ENCODE measurements at places on chromosomes 4 and X. TPM values are rescaled to one million over a fixed set of nuclear protein-coding genes. Genes with fewer than 3 reads are reported as not detected.

- DNase-seq, result peak; percentile 49
These were observed 63.0 kb upstream of the LNX1 start for GRCh38 chr4:53654300-53654758.

GRCh38 chrX:132749406-132749805, 209.0 kb downstream of the HS6ST2 start:
- no peak for DNase-seq

DNA sequence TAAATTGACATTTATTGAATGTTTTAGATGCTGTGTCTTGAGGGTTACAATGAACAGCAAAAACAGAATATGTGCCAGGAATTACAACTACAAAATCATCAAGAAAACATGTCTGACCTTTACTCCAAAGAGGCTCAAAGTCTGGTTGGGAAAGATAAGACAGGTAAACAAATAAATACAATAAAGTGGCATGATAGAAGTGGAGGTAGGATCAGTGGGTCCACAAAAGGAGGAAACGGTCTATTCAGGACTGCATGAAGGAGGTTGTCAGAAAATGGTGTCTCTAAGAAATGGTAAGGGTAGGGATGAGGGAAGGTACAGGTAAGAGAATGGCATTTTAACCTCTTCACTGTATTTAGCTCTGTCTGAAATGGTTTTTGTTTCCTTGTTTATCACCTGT, 3.8 kb downstream of the ARHGEF38 start:
- no peak for DNase-seq

- no peak for DNase-seq
These were observed 2.0 kb upstream of the ATRX start for GRCh38 chrX:77788050-77788449.

DNA sequence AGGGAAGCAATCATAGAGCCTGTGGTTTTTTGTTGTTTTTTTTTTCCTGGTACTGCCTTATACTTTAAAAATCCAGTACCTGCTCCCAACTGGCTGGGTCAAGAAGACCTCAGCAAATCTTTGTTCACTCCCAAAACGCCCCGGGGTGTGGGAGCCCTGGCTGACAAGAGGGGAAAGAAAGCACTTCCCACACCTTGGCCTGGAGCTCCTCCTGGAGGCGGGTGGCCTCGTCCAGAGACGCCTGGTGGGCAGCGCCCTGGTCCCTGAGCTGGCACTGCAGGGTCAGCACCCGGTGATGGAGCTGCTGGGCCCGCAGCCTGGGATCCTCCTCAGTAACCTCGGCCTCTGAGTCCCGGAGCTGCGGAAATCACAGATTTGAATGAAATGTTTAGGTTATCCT, 38.2 kb downstream of the C4orf50 start:
- DNase-seq, result peak; percentile 18

GRCh38 chr4:72975488-72975784, 94.1 kb downstream of the COX18 start:
- no peak for DNase-seq

DNA sequence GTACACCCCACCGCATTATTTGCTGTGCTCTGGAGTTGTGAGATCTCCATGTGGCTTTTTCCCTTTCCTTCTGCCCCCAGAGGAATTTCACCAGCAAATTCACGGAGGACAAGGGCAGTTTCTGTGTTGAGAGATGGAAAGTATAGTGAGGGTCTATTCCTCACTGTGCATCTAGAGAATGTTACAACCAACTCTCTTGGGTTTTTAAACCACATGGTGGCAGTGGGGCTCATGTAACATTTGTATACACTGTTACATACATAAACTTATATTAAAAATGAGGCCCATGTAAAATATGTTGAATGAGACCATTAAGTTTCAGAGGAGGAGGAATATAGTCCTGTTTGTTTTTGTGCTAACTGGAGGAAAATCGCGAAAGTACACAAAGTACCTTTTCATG, 909 bp upstream of the PRKG2 start:
- DNase-seq, result no peak

Gene GLUD2
- 0.29 TPM for total RNA-seq

DNA sequence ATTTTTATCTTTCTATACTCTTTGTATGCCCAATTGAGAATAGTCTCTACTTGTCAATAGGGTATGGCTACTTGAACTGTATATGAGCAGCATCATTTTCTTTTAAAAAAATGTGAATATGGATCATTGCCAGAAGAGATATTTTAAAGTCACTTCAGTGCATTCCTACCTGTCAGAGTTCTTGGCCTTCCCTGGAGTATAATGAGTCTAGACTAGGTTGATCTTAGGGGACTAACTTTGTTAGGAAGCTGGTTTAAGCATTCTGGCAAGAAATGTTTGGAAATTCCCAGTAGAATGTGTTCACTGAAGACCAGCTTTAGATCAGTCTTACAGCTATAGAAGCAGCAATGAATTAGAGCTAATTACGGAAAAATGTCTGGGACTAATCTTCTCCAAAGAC, 178.2 kb downstream of the FAT4 start:
- no peak for DNase-seq

GRCh38 chr4:3192827-3193226, 56.1 kb upstream of the MSANTD1 start:
- no peak for DNase-seq

DNA sequence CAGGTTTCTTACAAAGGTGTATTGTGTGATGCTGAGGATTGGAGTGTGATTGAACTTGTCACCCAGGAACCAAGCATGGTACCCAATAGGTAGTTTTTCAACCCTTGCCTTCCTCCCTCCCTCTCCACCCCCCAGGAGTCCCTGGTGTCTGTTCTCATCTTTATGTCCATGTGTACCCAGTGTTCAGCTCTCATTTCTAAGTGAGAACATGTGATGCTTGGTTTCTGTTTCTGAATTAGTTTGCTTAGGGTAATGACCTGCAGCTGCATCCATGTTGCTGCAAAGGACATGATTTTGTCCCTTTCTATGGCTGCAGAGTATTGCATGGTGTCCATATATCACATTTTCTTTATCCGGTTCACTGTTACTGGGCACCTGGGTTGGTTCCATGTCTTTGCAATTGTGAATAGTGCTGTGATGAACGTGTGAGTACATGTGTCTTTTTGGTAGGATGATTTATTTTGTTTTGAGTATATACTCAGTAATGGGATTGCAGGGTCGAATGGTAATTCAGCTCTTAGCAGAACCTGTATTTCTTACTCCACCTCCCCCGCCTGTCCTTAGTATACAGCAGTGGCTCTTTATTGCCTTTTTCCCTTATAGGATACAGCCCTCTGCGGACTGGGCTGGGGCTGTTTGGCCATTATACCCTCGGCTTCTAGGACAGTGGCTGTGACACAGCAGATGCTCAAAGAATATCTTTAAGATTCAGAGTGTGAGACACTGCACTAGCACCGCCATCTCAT, 145.4 kb downstream of the PTTG2 start:
- DNase-seq, result no peak

DNA sequence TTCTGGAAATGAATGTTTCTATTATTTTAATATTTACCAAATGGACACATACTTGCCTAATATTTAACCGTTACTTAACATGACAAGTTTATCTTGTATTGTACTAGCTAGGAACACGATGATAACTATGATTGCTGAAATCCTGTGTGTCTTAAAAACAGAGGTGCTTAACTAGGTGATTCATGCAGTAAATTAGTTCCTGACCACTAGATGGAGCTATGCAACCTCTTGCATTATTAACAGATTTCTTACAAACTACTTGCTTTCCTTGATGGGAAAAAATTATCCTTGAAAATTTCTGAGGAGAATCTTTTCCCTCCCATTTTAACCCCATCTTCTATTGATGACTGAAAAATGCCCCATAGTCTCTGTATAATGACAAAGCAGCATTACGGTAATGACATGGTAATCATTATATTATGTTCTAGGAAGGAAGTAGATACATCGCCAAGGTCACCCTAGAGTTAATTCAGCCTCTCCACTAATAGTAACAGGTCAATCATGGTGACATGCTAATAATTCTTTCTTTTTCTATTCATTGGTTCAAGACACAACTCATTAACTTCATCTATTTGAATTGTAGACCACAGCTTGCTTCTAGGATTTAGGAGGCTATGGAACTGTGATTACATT, 844.2 kb downstream of the RAPGEF2 start:
- DNase-seq, result no peak

GRCh38 chr4:1021386-1022050, 10.1 kb downstream of the FGFRL1 start:
- DNase-seq, result no peak

Gene NKX6-1
- total RNA-seq, result not detected

GRCh38 chrX:155880586-155881157, 473 bp upstream of the VAMP7 start:
- DNase-seq, result no peak

Gene MAGEA12
- not detected for total RNA-seq

GRCh38 chrX:70505451-70505841, 60.8 kb downstream of the DLG3 start:
- no peak for DNase-seq

Gene PLAC8
- not detected for total RNA-seq

GRCh38 chr4:138188406-138189084, 53.6 kb downstream of the SLC7A11 start:
- no peak for DNase-seq

- no peak for DNase-seq
These were observed 217.9 kb upstream of the KLHL4 start for GRCh38 chrX:87299563-87300160.

GRCh38 chr4:8528713-8529112, 51.5 kb upstream of the GPR78 start:
- DNase-seq, result no peak

Gene OR13H1
- not detected for total RNA-seq

- DNase-seq, result no peak
These were observed 384.3 kb upstream of the ACTRT1 start for GRCh38 chrX:128436397-128437103.

Gene NR3C2
- 46.7 TPM for total RNA-seq

Gene QRFPR
- total RNA-seq, result 3.0 TPM

GRCh38 chr4:40825014-40825838, 75.5 kb downstream of the NSUN7 start:
- no peak for DNase-seq

DNA sequence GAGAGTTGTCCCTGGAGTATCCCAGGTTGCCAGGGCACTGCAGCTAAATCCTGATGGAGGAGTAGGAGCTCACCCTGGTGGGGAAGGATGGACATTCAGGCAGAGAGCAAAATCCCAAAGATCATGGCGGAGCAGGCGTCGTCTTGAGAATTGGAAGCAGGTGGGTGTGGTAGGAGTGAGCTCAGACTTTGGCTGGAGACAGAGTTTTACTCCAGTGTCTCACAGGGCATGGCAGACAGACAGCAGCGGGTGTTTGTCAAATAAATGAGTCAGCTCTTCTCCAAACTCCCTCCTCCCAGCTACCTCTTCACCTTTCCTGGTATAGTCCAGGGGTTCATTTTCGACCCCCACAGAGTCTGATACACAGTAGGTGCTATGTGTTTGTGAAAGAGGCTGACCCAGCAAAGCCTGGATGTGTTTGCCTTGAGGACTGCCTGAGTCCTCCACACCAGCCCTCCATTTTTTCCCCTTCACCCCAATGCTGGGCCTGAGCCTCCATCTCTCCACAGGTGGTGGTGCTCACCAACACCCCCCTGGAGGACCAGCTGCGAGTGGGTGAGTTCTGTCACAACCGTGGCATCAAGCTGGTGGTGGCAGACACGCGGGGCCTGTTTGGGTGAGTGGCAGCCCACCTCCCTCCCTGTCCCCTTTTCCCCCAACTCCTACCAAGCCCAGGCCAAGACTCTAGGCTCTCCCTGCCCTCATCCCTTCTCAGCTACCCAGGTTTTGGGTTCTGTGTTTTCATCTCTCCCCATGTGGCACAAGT, 6.9 kb downstream of the UBA1 start:
- DNase-seq, result no peak

- no peak for DNase-seq
These were observed 496.9 kb downstream of the TMA16 start for GRCh38 chr4:163991298-163991865.

GRCh38 chr4:173509036-173510001, 20.7 kb downstream of the HAND2 start:
- peak; percentile 62 for DNase-seq

Gene CLDN2
- 1.4 TPM for total RNA-seq

Gene SORCS2
- 17.1 TPM for total RNA-seq

GRCh38 chr4:171390626-171391025, 422.6 kb upstream of the GALNTL6 start:
- DNase-seq, result no peak

Gene EIF1AX
- total RNA-seq, result 34.1 TPM

Gene CFAP47
- 0.09 TPM for total RNA-seq

DNA sequence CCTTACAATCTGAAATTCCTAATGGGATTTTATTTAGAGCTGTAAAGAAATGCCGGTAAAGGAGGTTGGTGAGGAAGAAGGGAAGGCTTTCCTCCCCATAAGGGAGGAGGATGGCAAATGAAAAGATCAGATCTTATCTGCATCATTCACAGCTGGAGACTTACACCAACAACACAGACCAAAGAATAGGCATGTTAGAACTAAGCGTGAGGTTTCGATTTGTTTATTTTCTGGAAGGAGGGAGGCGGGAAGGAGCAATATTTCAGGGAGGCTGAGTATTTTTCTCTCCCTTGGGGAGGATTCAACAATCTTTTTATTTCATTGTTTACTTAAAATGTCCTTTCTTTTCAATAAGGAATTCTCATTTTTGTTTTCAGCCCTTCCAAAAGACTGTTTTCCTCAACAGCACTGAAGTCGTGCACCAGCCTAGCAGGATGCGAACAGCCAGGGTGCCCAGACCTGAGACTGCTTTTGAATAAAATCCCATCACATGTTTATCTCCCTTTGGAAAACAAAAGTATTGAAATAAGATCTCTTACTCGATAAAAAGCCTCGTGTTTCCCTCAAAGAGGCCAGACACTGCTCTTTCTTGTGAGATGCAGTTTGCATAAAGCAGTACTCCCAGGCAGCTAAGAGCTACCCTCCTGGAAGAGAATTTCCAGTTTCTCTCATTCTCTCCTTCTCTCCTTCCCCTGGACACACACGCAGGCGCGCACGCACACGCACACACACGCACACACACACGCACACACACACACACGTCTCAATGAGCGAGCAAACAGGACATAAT, 236.1 kb downstream of the MGST2 start:
- DNase-seq, result no peak

Gene FAAH2
- 4.8 TPM for total RNA-seq

DNA sequence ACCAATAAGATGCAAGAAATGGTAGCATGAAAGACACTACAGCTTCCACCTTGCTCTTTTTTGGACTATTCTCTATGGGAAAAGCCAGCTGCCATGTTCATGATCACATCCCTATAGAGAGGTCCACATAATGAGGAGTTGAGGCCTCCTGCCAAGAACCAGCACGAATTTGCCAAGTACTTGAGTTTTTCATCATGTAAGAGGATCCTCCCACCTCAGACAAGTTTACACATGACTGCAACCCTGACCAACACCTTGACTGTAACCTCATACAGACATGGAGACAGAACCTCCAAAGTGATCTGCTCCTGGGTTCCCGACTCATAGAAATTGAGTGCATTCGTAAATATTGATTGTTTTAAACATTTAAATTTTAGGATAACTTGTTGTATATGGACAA, 135.2 kb upstream of the TSPAN5 start:
- DNase-seq, result no peak

DNA sequence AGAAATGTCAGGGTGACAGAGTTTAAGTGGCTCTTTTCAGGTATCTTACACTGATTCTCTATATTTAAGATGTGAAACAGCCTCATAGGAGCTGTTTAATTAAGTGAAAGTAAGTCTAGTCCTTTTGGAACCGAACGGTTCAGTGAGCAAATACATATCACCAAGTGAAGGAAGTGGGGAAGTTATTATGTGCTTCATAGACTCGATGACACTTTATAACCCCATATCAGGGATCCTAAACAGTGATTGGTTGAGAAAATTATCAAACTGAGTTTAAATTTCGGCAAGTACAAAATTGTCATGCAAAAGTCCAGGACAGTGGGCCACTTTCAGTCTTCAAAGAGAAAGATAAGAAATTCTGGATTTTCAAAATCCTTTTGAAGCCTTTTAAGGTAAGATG, at the start of gene DSPP:
Gene DSPP, plus strand, starts transcription at position 301 of the 400 bp plus-strand sequence. CDS start 2,380 bp downstream, outside the sequence.
- DNase-seq, result no peak

- no peak for DNase-seq
These were observed 218.0 kb upstream of the AMOT start for GRCh38 chrX:113058634-113059033.

All from uterus (tissue), 4 donors.